CD14-positive monocyte (primary cell): ENCODE measurements at places on chromosomes 4 and X.

GRCh38 chr4:173301518-173302201 lies 32.5 kb downstream of the HMGB2 start:
- DNase-seq, result peak; percentile 46

DNA sequence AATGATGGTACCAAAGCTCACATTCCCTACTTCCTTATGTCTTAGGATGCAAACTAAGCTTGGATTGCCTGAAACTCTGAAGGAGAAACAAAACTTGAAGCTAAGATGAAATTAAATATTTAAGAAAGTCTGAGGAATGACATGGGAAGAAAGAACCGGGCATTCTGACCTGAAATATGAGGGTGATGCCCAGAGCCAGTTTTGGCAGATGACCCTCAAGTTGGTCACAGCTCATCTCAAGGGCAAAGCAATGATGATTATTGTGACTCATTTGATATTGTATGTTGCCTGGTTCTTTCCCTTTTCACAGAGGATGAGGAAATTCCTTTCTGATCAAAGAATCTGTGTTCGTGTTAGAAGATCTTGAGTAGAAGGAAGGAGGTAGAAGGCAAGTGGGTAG lies 96.0 kb upstream of the NHS start:
- DNase-seq, result no peak

GRCh38 chrX:37867536-37868153 lies 20.3 kb upstream of the DYNLT3 start:
- no peak for DNase-seq

- DNase-seq, result no peak
Observed at GRCh38 chrX:52852110-52852860, 15.6 kb downstream of the XAGE3 start.

DNA sequence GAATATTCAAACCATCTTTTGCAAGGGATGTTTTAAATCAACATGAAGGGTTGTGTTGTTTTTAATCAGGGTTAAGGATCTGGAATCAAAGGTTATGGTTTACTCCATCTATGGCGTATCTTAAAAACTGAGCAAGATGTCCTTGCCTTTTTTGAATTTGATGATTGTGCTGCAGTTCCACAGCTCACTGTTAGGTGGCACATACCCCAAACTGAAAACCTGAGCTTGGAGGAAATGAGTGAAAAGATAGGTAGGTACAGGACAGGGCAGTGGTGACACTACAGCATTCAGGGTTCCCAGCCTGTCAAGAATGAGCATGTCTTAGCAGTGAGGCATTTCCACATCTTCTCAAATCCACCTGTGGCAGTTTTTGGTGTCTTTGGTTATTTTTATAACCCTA lies 13.1 kb upstream of the EOLA1 start:
- peak; percentile 26 for DNase-seq

- no peak for DNase-seq
Observed at GRCh38 chr4:56757261-56757746, 64.2 kb downstream of the SPINK2 start.

DNA sequence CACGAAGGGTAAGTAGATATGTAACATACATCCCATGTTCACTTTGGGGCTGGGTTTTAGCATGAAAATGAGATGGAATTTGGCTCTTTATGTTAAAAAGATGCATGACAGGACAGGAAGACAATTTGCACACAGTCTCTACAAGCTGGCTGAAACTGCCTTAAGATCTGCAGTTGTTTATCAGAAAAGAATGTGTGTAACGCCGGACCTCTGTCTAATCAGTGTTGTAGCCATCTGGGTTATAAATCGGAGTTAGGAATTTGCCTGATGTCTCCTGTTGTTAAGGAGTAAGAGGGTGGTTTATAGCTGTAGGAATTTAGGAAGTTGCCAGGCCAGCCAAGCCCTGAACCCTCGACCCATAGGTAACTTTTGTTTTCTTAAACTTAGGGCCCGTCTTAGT lies 562.9 kb upstream of the FAT1 start:
- no peak for DNase-seq

- DNase-seq, result no peak
Observed at GRCh38 chr4:2287594-2287915, 25.6 kb upstream of the MXD4 start.

GRCh38 chr4:89836897-89837384 lies at the start of gene SNCA:
TSS of gene SNCA (minus strand) at chr4:89837161. CDS start at chr4:89835667, 1,494 bp downstream.
- DNase-seq, result peak; percentile 31

- DNase-seq, result no peak
Observed at GRCh38 chr4:15677507-15677988, 4.1 kb upstream of the FAM200B start.

DNA sequence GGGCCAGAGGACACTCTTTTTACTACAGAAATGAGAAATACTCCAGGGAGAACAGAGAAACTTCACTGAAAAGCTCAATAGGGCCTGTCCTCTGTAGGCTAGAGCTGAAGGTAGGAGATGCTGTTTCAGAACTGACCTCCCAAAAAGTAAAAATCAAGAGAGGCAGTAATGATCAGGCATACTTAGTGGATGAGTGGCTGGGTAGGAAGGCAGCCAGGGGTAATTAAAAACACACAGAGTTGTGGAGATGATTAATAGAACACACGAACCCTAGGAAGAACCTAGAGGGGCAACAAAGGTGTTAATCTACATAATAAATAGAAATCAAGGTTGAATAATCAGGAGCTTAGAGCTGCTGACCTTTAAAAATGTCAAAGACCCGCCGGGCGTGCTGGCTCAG lies 582.4 kb upstream of the ADGRL3 start:
- DNase-seq, result no peak
